ENCODE measurements at places on chromosomes 16 and 17.

DNA sequence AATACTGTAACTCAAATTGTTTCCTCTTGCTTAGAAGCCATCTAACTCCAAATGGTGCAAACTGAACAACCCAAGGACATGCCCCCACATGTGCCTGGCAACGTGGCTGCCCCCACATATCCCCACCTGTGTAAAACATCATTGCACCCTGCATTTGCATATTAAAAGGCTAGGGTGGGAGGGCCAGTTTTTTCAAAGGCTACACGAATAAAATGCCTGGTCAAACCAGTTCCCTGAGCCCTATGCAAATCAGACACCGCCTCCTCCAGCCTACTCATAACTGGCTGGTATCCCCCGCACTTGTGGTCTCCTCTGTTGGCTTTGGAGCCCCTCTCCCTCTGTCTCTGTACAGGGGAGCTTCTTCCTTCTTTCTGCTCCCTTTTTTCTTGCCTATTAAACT lies 26.7 kb downstream of the C16orf54 start:
- DNase-seq = no peak

DNA sequence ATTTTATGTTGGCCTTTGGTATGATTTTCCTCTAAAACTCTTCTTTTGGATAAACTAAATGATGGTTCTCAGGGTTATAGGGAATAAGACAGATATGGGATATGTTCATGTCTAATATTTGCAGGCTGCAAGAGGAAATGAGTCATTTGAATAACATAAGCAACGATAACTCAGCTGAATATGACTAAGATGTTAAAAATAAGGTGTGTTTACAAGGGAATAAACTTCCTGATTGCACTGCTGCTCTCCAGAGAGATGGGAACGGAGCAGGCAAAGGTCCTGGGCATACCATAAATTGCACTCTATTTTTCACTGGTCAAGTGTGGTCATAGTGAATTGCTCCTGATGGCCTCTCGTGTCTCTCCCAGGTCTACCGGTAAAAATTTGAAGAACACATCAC lies 666.2 kb downstream of the TOX3 start:
- DNase-seq = no peak

DNA sequence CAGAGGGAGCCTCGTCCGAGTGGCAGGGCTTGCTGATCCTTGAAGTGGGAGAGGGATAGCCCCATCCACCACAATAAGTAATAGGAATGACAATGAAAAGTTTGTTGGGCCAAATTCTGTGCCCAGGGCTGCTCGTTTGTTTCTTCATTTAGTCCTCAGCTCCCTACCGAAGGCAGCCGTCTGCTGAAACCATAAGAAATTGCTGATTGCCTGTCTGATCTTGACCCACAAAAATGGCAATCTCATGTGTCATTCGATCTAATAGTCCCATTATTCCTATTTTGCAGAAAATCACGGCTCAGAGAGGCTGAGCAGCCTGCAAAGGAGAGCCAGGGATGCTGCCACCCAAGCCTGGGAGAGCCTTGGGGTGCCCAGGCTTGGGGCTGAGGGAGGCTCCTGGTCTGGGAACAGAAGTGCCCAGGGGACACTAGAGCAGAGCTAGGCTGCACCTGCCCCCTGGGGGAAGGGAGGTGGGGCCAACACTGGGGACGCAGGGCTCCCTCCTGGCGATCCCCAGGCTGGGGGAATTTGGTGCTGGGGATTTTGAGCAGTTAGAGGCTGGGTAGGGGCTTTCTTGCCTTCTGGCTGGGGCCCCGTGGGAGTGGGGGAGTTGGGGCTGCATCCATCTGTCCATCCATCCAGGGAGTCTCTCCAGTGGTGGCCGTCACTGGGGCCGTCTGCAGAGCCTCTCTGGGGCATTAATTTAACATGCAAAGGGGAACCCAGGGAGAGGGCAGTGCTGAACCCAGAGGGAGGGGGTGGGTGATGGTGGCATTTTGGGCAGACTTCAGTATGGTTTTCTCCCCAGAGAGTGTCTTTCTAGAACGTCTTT lies 53.5 kb downstream of the SOCS1 start:
- DNase-seq = no peak

GRCh38 chr17:67602974-67603373 lies 114.8 kb upstream of the NOL11 start:
- DNase-seq = no peak

DNA sequence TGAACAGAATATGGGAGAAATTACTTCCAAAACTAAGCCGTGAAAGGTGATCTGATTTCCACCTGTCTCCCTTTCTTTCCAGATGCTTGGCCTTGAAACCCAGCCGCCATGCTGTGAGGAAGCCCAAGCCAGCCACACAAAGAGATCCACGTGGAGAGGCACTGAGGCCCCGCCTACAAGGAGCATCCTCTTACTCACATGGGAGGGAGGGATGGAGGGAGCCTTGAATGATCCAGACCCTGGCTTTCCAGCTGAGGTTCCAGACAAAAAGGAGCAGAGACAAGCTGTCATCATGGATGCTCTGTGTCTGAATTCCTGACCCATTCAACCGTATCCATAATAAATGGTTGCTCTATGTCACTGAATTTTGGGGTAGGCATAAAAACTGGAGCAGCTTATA lies 48.9 kb upstream of the HAPSTR1 start:
- no peak for DNase-seq

DNA sequence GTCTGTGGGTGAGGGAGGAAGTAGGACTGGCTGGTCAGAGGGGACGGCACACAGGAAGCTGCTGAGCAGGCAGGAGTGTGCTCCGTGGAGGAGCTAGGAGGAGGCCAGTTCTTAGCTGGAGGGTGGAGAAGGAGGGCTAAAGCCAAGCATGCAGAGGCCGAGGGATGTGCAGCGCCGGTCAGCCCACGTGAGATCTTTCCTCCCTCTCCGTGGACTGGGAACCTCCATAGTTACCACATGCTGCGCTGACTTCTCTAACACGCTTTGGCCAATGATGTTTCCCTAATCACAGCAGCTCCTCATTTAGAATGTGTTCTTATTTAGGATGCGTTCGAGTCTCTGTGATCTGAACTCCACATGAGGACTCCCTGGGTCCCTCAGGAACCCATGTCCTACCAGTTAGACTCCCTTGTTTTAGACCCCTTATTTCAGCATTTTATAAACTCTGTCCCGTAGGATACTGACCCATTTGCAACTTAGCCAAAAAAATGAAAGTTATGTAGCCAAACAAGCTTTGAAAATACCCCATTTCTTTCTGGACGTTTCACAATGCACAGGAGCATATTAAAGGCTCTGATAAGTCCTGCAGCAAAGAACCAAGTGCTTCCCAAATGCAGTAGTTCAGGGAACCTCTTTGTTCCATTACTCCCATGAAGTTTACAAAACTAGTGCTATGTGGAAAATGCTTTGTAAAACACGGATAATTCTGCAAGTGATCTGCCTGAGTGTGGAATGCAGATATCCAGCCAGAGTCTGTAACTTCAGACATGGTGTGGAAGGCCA lies 51.4 kb downstream of the IRF8 start:
- DNase-seq = no peak

GRCh38 chr16:69861292-69862030 lies 89.7 kb upstream of the CLEC18A start:
- no peak for DNase-seq

DNA sequence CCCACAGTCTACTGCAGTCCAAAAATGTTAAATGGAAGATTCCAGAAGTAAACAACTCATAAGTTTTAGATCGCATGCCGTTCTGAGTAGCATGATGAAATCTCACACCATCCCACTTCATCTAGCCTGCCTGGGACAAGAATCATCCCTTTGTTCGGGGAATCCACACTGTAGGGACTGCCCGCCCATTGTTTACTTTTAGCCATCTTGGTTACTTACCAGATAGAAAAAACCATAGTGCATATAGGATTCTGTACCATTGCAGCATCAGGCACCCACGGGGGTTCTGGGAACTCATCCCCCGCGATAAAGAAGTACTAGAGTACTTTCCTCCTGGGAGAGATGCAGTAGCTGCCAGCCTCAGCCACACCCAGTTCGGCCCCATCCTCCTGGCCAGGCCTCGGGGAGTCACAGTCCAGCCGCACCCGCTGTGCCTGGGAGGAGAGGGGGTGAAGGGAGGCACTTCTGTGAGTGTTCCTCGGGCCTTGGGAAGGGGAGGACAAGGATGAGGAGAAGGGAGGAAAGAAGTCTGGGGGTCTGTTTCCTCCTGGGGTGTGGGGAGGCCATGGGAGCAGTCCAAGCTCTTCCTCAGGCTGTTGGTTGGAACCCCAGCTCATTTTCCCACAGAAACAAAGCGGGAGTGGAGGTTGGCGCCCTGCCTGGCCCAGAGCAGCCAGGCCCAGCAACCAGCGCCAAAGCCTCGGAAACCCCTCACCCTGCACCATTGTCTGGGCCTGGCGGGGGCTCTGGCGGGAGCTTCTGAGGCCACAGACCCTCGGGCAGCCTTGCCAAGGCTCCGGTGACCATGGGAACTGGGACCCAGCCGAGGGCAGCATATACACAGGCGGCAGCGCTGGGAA lies 8.9 kb downstream of the TRIM47 start:
- DNase-seq = no peak

- no peak for DNase-seq
Observed at GRCh38 chr17:40014375-40014980, 762 bp upstream of the CSF3 start.

- no peak for DNase-seq
Observed at GRCh38 chr17:49610883-49611584, 35.4 kb downstream of the NXPH3 start.

- no peak for DNase-seq
Observed at GRCh38 chr17:27896701-27897100, 3.5 kb upstream of the LYRM9 start.

GRCh38 chr17:40099619-40100418 lies 570 bp downstream of the NR1D1 start:
- no peak for DNase-seq

DNA sequence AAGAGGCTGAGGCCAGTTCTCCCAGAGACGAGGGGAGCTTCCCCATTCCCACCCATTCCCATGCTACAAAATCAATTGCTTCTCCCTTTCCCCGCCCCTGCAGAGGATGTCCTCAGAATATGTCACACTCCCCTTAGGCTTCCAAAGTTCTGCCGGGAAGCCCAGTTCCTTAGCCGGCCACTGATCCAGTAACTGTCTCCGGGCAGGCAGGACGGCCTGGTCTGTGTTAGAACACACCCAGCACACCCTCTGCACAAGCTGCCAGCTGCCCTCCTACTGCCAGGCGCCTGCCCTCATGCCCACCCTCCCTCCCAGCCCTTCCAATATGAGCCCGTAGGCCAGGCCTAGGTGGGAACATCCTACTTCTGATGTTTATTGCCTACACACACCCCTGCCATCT lies 31.1 kb downstream of the SGSM2 start:
- no peak for DNase-seq

- no peak for DNase-seq
Observed at GRCh38 chr17:6366221-6366666, 68.7 kb downstream of the AIPL1 start.

GRCh38 chr16:13793841-13794409 lies 126.0 kb upstream of the ERCC4 start:
- DNase-seq = no peak

DNA sequence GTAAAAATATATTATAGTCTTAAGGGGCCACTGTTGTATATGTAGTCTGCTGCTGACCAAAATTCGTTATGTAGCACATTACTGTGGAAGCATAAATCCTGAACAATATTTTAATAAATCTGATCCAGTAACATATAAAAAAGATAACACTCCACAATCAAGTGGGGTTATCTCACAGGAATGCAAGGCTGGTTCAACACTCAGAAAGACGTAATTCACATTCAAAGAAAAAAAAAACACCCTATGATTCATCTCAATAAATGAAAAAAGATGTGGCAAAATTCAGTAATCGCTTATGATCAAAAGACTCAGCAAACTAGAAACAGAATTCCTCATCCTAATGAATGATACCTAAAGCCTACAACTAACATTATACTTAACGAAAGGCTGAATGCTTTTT lies 47.8 kb downstream of the CREBBP start:
- no peak for DNase-seq

- DNase-seq = no peak
Observed at GRCh38 chr17:19579867-19580565, 46.4 kb downstream of the SLC47A1 start.

DNA sequence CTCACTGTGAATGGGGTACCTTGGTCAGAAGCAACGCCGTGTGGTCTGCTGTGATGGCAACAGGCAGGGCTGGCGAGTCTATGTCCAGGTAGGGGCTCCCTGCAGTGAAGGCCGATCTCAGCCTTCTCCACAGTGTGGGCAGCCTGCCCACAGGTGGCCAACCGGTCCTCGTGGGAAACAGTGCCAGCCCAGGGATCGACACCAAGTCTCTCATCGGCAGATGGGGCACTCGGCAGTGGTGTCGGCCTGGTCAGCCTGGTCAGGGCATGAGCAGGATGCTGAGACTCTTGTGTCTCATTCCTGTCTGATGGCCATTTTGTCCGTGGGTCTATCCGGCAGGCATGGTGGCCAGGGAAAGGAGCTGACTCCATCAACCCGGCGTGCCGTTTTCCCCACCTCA lies 92.2 kb downstream of the TNFRSF13B start:
- no peak for DNase-seq

DNA sequence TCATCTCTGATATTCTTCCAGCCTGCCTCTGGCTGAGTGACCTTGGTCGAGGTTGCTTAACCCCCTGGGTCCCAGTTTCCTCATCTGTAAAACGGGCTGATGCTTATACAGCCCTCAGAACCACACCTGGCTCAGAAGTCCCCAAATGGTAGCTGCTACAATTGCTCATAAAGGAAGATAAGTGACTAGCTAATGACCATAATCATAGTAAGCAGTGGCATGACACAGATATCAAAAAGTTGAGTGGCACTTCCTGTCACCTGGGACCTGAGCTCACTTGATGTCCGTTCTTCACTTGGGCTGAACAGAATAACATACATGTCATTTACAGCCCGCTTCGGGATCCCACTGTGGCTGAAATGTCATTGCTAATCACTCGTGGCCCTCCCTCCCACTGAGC lies 1.8 kb downstream of the MGRN1 start:
- DNase-seq = no peak

GRCh38 chr16:83689385-83689831 lies 118.4 kb upstream of the HSBP1 start:
- no peak for DNase-seq

GRCh38 chr16:56600398-56600999 lies 7.9 kb upstream of the MT2A start:
- no peak for DNase-seq

DNA sequence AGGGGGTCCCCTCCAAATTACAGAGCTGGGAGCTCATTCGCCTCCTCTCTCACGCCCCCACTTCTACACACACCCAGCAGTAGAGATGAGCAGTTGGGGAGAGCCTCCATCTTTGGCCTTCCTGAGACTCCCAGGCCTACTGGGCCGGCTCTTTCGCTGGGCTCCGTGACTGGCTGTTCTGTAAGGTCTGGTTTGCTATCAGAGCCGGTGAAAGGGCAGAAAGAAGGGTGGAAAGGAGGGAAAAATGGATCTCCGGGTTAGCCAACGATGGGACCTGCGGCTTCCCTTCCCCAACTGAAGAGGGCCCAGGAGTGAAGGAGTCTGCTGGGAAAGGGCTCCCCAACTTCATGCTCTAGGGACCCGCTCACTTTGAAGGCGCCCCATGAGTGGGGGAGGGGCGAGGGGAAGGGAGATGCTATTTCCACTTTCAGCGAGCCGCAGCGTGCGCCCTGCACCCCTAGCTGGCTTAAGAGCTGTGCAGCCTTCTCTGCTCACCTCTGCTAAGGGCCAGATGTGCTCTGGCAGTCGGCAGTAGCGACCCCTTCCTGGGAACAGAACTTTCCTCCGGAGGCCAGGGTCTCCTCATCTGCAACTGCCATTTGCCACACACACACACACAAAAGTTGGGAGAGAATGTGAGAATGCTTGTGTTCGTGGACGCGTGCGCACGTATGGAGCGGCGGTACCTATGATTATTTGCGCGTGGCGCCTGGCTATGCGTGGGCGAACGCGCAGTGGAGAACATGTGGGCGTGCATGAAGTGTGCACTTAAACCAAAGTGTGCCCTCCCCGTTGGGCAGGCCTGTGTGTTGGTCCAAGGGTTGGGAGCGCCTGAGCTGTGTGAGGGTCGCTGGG lies 2.9 kb upstream of the FOXF1 start:
- no peak for DNase-seq
